ENCODE measurements at places on chromosomes 4 and X.

DNA sequence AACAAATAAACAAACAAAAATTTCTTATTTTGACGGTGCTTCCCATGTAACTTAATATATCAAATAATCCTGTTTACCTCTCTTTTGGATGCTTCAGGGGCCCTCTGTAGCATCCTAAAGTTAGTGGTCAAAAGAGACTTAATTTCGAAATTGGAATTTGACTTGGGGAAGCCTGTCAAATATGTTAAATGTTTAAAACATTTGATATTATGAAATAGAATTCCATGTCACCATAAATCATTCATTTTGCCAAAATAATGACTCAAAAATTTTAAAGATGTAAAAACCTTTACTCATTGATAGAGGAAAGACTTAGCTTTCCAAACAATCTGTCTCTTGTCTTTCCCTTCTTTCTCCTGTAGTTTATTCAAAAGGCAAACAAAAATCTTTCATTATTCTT lies 20.6 kb upstream of the TEX13A start:
- no peak for DNase-seq

DNA sequence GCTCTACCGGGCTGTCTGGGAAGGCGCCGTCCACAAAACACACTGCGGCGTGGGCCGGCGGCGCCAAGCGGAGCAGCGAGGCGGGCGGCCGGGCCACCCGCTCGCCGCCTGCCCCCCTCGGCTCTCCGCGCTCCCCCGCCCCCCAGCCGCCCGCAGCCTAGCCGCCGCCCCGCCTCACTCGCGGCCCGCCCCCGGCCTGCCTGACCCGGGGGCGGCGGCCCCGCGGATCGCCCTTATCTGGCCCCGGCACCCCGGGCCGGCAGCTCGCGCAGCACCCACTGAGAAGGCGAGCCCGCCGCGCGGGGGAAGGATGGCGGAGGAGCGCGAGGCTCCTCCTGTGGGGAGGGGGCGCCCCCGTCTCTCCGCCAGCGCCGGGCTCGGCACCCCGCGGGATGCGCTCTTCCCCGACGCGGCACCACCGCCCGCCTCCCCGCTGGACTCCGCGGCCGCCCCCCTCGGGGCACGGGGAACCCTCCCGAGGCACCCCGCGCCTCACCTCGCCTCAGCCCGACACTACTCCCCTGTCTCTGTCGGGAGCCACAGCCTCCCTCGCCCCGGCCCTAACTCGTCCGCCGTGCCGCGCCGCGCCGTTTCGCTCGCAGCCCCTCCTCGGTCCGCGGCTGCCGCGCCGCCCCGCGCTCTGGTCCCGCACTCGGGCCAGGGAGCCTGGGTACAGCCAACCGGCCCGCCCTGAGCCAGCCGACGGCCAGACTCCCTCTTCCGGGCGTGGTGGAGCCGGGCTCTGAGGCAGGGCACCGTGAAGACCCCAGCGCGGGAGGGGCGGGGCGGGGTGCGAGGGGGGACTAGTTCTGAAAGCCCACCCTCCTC lies 566 bp downstream of the ATP11C start:
- peak; percentile 6 for DNase-seq

GRCh38 chrX:107734646-107735045 lies 40.9 kb downstream of the TSC22D3 start:
- no peak for DNase-seq

- DNase-seq = no peak
Observed at GRCh38 chr4:15963576-15963975, 601 bp upstream of the FGFBP2 start.

DNA sequence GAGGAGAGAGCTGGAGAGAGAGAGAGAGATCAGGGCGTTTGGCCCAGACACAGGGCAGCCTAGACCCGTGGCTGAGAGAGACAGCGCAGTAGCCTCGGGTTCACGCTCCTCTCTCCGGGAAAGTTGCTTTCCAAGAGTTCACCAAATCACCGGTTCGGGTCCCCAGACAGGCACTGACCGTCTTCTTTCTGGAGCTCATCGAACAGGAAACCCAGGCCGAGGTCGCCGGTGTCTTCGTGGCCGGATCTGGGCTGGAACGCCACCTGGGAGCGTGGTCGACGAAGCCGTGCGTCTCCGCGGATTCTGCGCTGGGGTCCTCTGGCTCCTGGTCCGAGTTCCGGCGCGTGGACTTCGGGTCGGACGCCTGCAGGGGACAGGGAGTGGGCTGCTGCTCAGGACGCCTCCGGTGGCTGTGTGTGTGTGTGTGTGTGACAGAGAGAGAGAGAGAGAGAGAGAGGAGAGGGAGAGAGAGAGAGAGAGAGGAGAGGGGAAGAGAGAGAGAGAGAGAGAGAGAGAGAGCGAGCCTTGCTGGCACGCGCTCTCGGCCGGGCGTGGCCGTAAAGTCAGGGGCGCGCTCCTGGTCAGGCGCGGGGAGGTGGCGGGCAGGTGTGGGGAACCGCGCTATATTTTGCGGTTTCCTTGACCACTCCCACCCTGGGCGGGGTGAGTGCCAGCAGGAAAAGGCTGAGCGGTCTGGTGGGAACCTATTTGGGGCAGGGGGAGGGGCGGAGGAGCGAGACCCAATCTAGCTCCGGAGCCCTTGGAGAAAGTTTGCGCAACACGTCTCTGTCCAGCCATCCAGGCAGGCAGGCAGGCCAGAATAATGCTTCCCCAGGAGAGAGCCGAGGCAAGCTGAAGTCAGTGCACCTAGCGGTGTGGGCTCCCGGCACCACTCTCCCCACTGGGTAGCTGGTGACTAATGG lies 62.1 kb downstream of the RHOXF2B start:
- DNase-seq = no peak

DNA sequence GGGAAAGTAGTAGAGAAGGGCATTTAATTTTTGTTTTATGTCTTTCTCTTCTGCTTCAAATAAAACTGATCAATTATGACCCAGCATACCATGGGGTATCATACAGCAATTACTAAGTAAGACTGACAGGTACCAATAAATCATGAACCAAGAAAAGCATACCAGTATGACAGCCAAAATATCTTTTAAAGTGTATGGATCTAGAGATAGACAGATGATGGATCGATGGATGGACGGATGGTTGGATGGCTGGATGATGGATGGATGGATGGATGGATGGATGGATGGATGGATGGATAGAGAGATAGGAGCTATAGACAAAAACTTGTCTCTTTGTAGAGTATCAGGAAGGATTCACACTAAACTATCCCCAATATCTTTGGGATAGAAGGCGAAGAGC lies 1.4 kb downstream of the DDX60L start:
- no peak for DNase-seq

- no peak for DNase-seq
Observed at GRCh38 chr4:164379694-164380093, 374.2 kb upstream of the SMIM31 start.

DNA sequence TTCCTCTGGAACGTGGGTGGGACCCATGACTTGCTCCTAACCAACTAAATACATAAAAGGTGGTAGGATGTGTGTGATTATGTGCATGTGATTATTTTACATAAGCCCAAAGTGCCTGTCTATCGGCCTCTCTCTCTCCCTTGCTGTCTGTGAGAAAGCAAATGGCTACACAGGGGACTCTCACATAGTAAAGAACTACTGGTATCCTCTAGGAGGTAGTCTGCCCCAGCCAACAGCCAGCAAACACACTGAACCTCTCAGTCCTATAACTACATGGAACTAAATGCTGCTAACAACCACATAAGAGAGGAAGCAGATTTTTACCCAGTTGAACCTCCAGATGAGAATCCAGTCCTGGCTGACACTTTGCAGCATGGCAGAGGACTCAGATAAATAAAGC lies 1249.4 kb downstream of the ADGRL3 start:
- DNase-seq = no peak

DNA sequence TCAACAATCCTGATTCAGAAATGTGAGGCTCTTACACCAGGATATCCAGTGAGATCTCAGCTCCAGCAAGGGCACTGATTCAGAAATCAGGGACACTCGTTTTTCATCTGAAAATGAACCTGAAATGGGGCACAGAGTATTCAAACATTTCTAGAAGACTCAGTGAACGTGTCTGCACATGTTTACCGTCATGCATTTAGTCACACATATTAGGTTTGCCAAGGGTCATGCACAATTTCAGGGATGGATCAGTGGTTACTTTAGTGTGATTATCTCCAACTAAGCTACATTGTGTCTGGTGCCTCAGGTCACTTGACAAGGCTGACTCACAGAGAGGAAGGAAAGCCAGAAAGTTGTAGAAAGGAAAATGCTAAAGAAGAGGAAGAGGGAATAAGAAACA lies 33.6 kb upstream of the SPANXN2 start:
- DNase-seq = no peak

- no peak for DNase-seq
Observed at GRCh38 chr4:23290656-23291055, 597.9 kb downstream of the GBA3 start.

- no peak for DNase-seq
Observed at GRCh38 chr4:85414972-85415371, 60.0 kb upstream of the ARHGAP24 start.

GRCh38 chr4:28354880-28355656 lies 1494.4 kb downstream of the STIM2 start:
- no peak for DNase-seq

- DNase-seq = no peak
Observed at GRCh38 chr4:123821861-123822260, 425.3 kb downstream of the SPRY1 start.

- no peak for DNase-seq
Observed at GRCh38 chr4:8922481-8922880, 50.8 kb upstream of the HMX1 start.

Measured in hypothalamus (tissue), 51 donors.